OCI-M1 (cell line): ENCODE measurements at places on chromosomes 2 and 18.
A peak's percentile ranks its signal among the peaks of the same experiment; 100 is the strongest.

DNA sequence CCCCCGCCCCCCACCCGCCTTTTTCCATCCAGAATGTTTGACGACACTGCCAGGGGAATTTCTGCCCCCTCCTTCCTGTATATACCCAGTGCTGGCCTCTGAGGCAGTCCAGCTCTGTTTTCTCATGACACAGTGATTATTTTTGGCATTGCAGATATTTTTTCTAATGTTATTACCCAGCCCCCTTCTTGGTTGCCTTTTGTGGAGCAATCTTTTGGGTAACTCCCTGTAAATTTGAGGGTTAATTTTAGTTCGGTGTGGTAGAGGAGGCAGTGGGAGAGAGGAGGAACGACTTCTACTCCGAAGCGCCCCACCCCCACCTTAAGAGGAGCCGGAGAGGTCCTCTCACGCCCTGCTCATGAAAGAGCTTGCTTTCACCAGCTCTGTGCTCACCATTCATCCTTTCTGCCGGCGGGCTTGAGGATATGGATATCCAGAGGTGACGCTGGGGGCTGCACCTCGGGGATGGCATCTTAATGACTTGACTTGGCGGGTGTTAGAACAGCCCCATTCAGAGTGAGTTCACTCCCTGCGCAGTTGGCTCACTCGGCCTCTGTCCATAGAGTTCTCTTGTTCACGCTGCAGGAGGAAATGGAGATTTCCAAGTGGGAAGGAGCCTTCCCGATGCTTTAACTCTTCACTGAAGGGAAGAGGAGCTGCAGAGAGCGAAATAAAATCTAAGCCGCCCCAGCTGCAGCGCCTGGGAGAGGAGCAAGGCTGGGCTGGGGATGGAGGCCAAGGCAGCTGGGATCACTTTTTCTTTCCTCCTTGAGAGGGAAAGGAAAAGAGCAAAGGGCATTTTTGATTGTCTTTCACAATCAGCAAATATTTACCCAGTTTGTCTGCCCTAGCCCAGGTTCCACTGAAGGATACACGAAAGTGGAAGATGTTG is 38.4 kb downstream of the EPAS1 start:
- DNase-seq: no peak

- no peak for DNase-seq
Observed at GRCh38 chr18:36903215-36903928, 74.4 kb downstream of the KIAA1328 start.

GRCh38 chr18:32896776-32897547 is 124.1 kb upstream of the KLHL14 start:
- peak; percentile 7 for DNase-seq

DNA sequence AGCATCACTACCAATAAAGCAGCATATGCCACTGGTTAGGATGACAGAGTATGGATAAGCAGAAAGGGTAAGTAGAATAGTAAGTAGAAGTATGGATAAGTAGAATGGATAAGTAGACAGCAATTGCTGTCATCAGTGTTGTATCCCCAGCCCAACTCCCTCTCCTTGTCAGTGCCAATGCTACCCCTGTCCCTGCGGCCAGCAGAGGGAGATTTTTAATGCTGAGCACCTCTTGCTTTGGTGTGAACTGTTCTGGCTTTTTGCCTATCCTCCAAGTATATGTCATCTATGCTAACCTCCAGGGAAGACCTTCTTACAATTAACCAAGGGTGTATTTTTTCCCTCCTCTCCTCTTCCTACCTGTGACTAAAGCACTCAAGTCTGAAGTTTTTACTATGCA is 136.7 kb upstream of the SPHKAP start:
- DNase-seq: peak; percentile 3

- DNase-seq: no peak
Observed at GRCh38 chr2:136538489-136538888, 226.9 kb upstream of the THSD7B start.

GRCh38 chr2:230960026-230960425 is 35.0 kb upstream of the GPR55 start:
- DNase-seq: no peak

DNA sequence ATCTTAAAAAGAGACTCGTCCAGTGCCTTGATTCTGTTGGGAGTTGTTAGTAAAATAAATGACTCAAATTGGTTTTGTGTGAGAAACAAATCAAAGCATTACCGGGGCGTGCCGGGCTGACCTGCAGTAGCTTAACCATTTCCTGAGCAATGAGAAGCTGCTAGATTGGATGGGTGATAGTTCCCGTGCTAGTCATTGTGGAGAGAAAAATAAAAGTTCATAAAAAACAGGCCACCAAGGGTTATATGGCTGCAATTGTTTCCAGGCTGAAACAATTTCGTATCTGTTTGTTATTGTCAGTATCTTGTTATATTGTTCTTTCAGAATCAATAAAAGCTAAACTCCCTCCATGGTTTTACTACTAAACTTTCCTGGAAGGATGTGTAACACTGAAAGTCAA is 314.4 kb downstream of the MTX2 start:
- peak; percentile 34 for DNase-seq

DNA sequence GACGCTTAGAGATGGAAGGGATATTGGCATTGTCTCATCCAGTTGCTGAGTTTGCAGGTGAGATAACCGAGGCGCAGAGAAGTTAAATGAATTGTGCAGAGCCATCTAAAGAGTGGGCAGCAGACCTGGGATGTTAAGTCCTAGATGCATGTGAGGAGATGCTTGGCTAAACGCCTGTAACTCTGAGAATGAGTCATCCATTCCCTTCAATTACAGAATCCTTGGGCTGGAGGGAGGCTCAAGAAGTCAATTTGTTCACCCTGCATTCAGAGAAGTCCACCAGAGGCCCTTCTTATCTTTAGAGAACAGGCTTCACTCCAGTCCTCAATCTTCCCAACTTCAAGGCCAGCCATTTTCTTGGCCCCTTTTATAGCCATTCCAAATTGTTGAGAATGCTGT is 1.6 kb downstream of the EHD3 start:
- DNase-seq: peak; percentile 44

GRCh38 chr2:223644136-223644535 is 42.0 kb upstream of the SCG2 start:
- no peak for DNase-seq

DNA sequence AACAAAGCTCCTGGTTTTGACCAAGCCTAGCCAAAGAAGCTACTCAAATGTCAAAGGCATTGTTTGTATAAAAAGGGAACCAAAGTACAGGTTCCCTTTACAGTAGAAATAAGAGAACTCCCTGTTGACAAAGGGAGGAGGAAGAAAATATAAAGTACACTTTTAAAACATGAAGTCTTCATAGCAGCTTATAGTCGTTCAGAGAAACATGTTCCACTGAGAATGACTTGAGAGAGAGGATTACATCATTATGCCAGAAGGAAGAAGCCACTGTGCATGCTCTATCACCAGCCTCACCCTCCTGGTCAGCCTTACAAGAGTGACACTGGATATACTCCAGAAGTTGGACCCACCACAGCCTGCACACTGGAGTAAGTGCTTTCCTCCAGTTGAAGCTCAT is 2.5 kb upstream of the DHRS9 start:
- DNase-seq: peak; percentile 58

- DNase-seq: no peak
Observed at GRCh38 chr2:17615728-17616351, 75.3 kb downstream of the VSNL1 start.

- no peak for DNase-seq
Observed at GRCh38 chr2:15672961-15673918, 81.6 kb downstream of the DDX1 start.

- DNase-seq: no peak
Observed at GRCh38 chr2:829047-829446, 121.6 kb upstream of the SNTG2 start.
